Breast epithelium (tissue), 4 donors: ENCODE measurements at places on chromosomes 3 and 15. TPM values are rescaled to one million over a fixed set of nuclear protein-coding genes. Genes with fewer than 3 reads are reported as not detected.

The C3orf18 gene
- 10.7 TPM for total RNA-seq

The HYAL1 gene
- total RNA-seq, result 3.5 TPM

The EAF2 gene
- total RNA-seq, result 9.2 TPM

DNA sequence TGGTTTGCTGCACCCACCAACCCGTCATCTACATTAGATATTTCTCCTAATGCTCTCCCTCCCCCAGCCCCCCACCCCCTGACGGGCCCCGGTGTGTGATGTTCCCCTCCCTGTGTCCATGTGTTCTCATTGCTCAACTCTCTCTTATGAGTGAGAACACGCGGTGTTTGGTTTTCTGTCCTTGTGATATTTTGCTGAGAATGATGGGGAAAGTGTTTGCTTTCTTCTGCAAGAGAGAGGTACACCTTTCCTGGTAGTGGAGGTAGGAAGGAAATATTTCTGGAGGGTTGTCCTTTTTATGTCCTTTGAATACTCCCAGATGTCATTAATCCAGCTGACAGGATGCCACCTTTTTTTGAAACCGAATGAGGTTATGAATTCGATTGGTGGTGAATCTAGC is 10.5 kb upstream of the SLC28A1 start:
- no peak overlapping the region for H3K27ac ChIP-seq
- no peaks in the 10 kb centered on the region for H3K36me3 ChIP-seq
- H3K4me3 ChIP-seq, result no peak overlapping the region
- no peaks in the 10 kb centered on the region for H3K4me1 ChIP-seq
- no peaks in the 10 kb centered on the region for H3K27me3 ChIP-seq
- no peak for DNase-seq

DNA sequence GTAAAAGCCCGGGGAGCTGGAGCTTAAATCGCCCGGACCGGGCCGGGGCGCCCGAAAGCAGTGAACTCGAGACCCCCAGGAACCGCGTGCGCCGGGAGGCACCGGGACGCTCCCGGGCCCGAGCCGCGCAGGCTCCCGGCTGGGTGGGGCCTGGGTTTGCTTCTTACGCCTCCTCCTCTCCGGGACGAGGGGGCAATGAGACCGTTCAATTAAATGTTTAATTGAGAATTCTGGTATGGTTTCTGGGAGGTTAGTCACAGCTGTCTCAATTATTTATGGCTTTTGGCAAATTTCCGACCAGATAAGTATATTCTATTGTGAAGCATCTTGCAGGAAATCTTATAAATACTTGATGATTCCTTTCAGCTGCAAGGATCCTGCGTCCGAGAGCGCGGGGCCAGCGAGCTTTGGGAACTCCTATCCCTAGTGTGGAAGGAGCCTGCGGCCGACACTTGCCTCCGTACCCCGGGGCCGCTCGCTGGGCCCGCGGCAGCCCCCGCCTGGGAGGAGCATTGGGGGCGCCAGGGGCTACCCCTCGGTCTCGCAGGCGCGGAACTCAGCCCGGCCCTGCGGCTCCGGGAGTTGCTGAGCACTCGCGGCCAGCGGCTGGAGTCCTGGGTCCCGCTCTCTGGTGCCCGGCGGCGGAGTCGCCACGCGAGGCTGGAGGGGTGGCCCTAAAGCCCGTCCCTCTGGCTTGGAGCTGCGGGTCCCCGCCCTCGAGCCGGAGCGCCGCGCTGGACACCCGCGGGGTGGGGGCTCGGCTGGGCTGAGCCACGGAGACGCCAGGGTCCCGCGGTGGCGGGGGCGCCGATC is 10.3 kb downstream of the ISL2 start:
- no peak overlapping the region for H3K27ac ChIP-seq
- DNase-seq, result no peak
- H3K27me3 ChIP-seq, result peaks cover 17% of the 10 kb centered on the region

GRCh38 chr3:15685927-15686326 is 84.4 kb downstream of the BTD start:
- H3K4me3 ChIP-seq, result no peak overlapping the region
- no peaks in the 10 kb centered on the region for H3K4me1 ChIP-seq
- H3K27me3 ChIP-seq, result no peaks in the 10 kb centered on the region
- DNase-seq, result no peak
- H3K36me3 ChIP-seq, result no peaks in the 10 kb centered on the region

GRCh38 chr3:195566797-195567196 is 16.9 kb downstream of the APOD start:
- H3K4me3 ChIP-seq, result no peak overlapping the region
- no peaks in the 10 kb centered on the region for H3K36me3 ChIP-seq
- no peaks in the 10 kb centered on the region for H3K4me1 ChIP-seq
- no peak for DNase-seq

DNA sequence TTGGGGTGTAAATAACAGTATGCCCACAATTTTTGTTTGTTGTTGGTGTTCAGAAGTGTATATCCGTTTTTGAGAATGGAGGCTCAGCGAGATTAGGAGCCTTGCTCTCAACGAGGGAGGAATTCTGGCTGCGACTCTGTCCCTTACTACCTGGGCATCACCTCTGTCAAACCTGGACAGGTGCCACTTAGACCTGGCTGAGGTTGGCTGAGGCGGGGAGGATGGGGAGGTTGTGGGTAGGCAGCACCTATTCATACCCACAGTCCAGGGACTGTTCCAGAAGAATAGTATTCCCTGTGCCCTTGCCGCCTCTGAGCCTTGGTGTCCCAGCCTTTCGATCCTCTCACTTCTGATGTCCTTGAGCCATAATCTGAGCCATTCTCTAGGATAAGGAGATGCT is 99.9 kb downstream of the LINGO1 start:
- no peaks in the 10 kb centered on the region for H3K36me3 ChIP-seq
- no peaks in the 10 kb centered on the region for H3K4me1 ChIP-seq
- H3K4me3 ChIP-seq, result no peak overlapping the region
- H3K27ac ChIP-seq, result no peak overlapping the region
- no peaks in the 10 kb centered on the region for H3K27me3 ChIP-seq

DNA sequence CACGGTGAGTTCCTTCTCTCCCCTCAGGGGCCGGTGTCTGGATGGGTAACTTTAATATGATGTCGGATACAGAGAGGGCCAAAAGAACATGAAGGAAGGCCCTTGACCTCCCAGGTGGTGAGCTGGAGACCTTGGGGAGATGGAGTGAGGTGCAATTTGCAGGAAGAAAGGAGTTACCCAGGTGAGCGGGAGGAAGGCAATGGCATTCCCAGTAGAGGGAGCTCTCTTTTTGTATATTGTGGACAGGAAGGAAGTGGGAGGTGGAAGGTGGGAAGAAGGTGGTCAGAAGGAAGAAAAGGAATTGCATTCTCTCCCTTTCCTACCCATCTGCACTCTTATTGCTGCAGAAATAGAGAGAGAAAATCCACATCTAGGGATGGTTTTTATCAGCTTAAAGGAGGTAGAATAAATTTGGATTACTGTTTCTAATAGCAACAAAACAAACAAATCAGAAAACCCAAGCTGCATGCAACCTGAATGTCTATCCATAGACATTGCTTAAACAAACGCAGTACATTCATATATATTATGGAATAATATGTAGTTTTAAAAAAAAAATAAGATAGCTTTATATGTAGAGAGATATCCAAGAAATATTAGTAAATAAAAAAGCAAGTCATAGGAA is 169.0 kb upstream of the TSC22D2 start:
- H3K4me1 ChIP-seq, result peaks cover 5% of the 10 kb centered on the region
- DNase-seq, result no peak
- peak overlapping the region; percentile 18 for H3K4me3 ChIP-seq
- H3K36me3 ChIP-seq, result no peaks in the 10 kb centered on the region
- H3K27ac ChIP-seq, result peak overlapping the region; percentile 67
- no peaks in the 10 kb centered on the region for H3K27me3 ChIP-seq

DNA sequence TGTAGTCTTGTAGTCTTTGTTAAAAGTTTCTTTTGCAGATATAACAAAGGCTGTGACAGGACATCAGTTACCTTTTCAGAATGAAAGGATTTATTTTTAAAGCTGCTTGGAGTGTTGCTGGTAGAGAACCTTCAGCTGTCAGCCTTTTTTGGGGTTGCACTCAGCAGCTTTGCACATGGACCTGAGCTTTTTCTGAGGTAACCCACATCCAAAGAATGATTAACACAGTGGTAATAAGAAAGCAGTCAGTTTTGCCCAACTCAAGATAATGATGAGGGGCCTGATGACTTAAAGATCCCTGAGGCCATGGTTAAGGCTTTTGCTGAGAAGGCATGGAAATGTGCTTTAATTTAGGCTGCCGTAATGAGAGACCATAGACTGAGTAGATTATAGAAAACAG is 1042.7 kb downstream of the PLOD2 start:
- H3K36me3 ChIP-seq, result no peaks in the 10 kb centered on the region
- H3K27ac ChIP-seq, result no peak overlapping the region
- no peaks in the 10 kb centered on the region for H3K4me1 ChIP-seq
- no peak overlapping the region for H3K4me3 ChIP-seq

DNA sequence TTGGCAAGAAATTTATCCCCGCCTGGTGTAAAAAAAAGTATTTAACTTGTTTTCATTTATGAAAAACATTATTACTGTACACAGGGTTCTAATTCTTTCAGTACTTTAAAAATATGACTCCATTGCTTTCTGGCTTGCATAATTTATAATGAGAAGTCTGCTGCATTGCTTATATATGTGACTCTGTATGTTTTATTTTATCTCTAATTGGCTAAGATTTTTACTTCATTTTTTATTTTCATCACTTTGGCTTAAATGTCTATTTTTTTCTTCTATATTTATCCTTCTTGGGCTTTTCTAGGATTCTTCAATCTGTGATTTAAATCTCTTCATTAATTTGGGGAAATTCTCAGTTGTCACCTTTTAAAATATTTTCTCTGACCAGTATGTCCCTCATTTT is 636.6 kb upstream of the NR2F2 start:
- no peaks in the 10 kb centered on the region for H3K27me3 ChIP-seq
- no peaks in the 10 kb centered on the region for H3K4me1 ChIP-seq
- H3K36me3 ChIP-seq, result no peaks in the 10 kb centered on the region
- H3K27ac ChIP-seq, result no peak overlapping the region
- DNase-seq, result no peak

- no peak for DNase-seq
- no peaks in the 10 kb centered on the region for H3K36me3 ChIP-seq
- H3K4me1 ChIP-seq, result no peaks in the 10 kb centered on the region
- no peaks in the 10 kb centered on the region for H3K27me3 ChIP-seq
- H3K4me3 ChIP-seq, result no peak overlapping the region
These were observed 55.7 kb downstream of the MB21D2 start for GRCh38 chr3:192861972-192862371.

DNA sequence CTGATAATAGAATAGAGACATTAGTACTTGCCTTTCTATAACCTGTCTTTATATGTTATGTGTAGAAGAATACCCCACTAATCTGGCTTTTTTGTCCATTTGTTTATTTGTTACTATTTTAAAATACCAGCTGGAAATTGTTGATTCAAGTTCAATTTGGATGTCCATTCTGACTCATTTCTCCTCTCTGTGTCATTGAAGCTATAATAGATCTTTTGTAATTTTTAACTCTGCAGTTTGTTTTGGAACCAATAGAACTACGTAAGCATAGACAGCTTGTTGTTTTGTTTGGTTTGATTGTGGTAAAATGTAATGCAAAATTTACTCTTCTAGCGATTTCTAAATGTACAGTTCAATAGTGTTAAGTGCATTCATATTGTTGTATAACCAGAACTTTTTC is 390.4 kb downstream of the ZIC1 start:
- no peaks in the 10 kb centered on the region for H3K4me1 ChIP-seq
- no peak for DNase-seq
- H3K27ac ChIP-seq, result no peak overlapping the region
- H3K36me3 ChIP-seq, result no peaks in the 10 kb centered on the region

DNA sequence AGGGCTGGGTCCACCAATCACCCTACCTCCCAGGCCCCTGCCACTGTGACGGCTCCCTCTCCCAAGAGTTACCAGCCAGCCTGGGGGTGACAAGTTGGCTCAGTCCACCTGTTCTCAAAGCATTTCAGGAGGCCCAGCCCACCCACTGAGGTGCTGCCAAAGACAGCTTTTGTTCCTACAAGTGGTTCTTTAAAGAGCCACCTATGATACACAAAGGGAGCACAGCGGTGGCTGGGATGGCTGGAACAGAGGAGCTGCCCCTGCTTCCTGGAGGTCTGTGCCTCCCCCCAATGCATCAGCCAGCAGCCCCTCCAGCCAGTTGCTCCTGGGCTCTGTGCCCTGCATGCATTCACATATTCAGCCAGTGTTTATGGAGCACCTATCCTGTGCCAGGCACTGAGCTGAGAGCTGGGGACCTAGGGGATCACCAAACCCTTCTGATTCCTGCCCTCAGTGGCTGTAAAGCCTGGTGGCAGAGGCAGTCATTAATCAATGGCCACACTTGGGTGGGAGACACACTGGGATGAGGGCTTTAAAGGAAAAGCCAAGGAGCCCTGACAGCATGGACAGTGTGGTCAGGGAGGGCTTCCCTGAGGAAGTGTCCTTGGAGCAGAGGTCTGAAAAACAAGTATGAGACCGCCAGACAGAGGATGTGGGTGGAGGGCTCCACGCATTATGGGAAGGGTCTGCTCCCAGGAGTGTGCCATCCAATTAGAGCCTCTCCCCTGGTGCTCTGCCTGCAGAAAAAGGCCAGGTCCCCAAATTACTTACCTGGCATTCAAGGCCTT is 107.1 kb upstream of the LINGO1 start:
- H3K27ac ChIP-seq, result no peak overlapping the region
- H3K4me1 ChIP-seq, result no peaks in the 10 kb centered on the region
- peaks cover 45% of the 10 kb centered on the region for H3K27me3 ChIP-seq
- H3K4me3 ChIP-seq, result no peak overlapping the region
- no peaks in the 10 kb centered on the region for H3K36me3 ChIP-seq

DNA sequence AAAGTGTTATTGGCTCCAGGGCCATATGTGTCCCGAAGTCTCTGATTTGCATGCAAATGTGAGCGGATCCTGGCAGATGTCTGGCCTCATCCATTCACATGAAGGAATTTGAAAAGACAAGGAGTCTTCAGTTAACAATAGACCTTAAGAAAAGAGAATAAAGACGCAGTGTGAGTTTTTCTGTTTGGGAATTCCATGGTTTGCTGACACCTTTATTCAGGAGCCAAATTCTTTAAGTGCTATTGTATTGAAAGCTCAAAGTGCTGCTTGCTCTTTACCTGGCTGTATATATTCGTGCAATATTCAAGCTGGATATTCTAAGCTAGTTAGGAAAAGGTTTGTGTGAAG is 2.2 kb downstream of the LRRN1 start:
- H3K4me3 ChIP-seq, result peak overlapping the region; percentile 78
- no peaks in the 10 kb centered on the region for H3K36me3 ChIP-seq
- no peaks in the 10 kb centered on the region for H3K27me3 ChIP-seq

DNA sequence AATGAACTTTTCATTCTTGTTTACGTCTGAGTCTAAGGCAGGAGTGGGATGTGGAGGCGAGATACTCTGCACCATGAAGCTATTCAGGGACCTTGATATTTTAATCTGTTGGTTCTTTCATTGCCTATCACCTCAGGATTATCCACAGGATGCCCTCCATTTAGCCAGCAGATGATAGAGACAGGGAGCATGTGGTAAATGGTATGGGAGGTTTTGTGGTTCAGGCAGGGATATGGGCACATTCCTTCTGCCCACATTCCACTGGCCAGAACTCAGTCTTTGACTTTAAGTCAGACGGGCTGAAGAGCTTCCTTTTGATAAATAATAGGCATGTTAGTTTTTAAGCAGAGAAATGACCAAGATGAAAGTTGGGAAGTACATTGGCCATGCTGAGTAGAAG is 548.0 kb upstream of the CCDC54 start:
- DNase-seq, result no peak
- no peaks in the 10 kb centered on the region for H3K4me1 ChIP-seq
- no peaks in the 10 kb centered on the region for H3K36me3 ChIP-seq
- no peak overlapping the region for H3K27ac ChIP-seq
